H4 (cell line): ENCODE measurements at places on chromosomes 4 and X. TPM values are rescaled to one million over a fixed set of nuclear protein-coding genes. Genes with fewer than 3 reads are reported as not detected.

F8A3 gene
- 0.41 and 5.0 TPM in 2 replicates for total RNA-seq

DNA sequence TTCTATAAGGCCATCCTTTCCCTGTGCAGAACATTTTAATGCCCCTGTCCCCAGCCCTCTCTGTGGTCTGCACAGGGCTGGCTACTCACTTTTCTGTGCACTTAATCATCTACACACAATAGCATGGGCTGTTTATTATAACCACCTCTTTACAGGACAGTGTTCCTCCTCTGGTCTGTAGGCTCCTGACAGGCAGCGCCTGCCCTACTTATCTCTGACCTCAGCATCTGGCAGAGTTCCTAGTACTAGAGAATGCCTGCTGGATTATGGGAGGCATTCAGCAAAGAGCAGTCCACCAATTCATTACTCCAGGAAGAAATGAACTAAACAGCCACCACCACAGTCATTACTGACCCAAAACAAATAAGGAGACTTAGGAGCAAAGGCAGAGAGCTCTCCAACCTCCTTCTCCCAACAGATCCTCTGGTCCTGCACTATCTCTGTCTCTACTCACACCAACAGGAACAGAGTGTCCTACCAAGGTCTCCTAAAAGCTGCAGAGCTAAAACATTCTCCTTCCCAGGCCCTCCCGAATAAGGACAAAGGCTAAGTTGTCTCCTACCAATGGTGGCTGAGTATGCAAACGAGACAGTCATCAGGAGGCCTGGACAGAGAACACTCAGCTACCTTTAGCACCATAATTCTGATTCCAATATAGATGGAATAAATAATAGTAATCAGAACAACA, 279.2 kb downstream of the QDPR start:
- peak; percentile 90 for DNase-seq

GPR78 gene
- total RNA-seq: 0.41 TPM in 1 of 2 replicates, not detected in the other

DNA sequence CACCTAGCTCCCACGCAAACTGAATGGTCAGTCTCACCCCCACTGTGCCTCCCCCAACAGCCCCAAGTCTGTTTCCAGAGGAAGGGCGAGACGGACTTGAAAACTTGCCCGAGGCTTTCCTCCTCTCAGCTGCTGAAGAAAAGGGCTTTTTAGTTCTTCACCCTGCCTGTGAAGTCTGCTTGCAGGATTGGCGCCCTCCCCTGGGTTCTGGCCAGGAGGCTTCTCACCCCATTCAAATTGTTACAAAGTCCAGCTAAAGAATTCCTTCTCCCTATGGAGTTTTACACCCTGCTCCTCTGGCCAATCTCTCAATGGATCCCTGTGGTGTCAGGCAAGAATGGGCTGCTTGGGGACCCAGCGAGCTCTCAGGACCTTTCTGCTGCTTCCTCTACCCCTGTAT, 241.0 kb downstream of the AFF2 start:
- DNase-seq: no peak

- no peak for DNase-seq
Measured at GRCh38 chr4:10917566-10917965, 233.0 kb upstream of the CLNK start.

GRCh38 chr4:151166636-151167035, 67.2 kb downstream of the RPS3A start:
- DNase-seq: no peak

GRCh38 chr4:109248322-109248900, 54.0 kb downstream of the COL25A1 start:
- DNase-seq: no peak

DNA sequence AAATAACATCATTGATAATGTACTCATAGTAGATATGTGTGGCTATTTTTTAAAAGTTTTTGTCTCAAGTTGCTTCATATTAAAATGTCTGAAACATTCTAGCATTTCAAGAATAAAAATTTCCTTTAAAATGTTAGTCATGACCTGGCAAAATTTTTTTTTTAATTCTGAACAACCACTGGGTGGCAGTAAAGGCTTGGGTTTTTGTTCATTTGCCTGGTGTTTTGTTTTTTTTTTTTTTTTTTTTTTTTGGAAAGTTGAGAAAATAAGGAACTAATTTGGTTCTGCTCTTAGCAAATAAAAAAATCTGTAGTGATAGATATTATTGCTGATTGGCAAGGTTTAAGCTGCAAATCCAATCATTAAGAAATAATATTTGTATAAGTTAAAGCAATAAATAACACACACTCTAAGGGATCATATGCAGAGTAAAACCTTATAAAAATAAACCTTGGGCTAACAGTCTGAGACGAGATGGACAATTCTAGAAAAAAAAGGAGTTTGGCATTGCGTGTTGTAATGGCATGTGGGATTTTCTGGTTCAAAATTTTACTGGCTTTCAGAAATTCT, 81.4 kb downstream of the CEP44 start:
- DNase-seq: no peak

GRCh38 chrX:68920561-68920960, 91.7 kb downstream of the EFNB1 start:
- no peak for DNase-seq

DNA sequence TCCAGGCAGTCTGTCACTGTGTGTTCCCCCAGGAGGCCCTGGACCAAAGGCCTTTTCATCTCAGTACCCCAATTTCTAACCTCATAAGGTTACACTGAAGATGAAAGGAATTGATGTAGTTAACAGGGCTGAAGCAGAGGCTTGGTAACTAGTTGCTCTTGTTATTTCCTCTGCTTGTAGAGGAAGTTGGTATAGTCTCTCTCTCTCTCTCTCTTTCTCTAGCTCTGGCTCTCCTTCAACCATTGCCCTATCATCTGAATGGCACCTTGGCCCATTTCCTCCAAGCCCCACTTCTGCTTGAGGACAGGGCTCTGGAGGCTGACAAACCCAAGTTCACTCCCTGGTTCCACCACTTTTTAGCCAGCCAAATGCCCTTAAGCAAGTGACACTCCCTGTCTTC, 96.1 kb downstream of the MAMLD1 start:
- DNase-seq: no peak

GRCh38 chrX:123486297-123486696, 246.6 kb downstream of the THOC2 start:
- DNase-seq: no peak

DNA sequence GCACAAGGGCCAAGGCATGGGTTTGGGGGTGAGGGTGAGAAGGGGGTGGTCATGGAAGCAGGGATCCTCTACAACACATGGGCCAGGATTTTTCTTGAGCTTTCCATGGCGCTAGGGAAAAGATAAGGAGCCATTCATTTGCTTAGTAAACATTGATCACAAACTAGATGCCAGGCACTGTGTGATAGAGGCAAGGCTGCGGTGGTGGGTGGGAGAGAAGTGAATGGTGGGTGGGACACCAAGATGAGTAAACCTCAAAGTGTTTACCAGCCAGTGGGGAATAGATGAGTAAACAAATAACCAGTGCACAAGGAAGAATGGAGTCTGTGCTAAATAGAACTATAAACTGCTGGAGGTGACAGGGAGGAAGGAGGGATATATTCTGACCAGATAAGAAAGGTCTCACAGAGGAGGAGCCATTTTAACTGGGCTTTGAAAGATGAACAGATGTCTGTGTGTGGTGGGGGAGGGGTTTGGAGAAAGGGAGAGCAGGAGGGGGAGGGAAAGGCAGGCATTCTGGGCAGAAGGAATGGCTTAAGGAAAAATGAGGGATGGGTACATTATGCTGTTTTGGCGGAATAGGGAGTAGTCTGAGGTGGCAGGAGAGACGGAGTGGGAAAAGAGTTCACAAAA, 48.0 kb upstream of the LAS1L start:
- DNase-seq: no peak

DNA sequence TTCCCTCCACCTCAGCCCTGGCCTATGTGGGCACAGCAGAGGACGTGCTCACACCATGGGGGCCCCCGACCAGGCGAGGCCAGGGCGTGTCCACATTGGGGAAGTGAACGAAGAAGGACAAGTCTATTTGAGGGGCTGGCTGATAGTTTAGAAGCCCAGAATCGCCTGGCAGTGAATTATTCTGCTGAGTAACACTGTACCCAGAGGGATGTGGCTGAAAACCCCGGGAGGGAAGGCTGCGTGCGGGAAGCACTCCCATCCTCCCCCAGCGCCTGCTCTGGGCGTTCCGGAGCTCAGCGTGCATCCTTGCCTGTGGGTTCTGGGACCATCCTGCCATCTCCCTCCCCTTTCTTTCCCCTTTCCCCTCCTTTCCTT, 66.6 kb downstream of the TRMT44 start:
- DNase-seq: no peak

DNA sequence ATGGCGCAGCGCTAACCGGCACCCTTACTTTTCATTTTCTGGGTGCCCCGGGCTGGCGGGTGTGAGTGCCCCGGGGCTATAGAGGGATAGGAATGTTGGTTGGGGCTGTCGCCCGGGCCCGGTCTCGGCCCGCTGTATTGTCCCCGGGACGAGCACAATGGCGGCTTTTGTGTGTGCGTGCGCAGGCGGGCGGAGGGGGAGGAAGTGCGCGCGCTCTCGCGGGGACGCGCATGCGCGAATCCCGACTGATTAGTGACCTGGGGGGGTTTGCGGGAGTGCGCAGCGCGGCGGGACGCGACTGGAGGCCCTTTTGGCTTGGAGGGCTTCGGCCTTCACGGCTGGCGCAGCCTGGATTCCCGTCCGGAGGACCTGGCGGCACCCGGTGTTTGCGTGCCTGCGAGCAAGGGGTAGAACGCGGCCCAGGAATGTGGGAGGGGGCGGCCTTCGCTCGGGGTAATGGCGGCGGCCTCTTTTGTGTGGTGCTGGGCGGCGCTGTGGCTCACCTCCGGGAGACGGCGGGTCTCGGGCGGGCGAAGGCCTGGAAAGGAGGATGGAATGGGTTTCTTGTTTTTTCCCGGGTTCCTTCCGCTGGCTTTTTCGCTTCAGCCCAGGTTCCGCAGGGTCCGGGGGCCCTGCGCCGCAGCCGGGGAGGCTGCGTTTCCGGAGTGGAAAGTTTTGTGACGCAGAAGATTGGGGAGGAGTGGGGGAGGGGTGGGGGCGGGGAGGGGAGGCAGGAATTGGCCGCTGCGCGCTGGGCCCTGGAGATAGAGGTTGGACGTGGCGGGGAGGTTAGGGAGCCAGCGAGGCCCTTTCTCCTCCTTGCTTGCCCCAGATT, 618 bp downstream of the DDX3X start:
- DNase-seq: peak; percentile 65

STAP1 gene
- total RNA-seq: not detected in 2 replicates

PLK4 gene
- 16.6 and 17.6 TPM in 2 replicates for total RNA-seq
